Common myeloid progenitor, CD34-positive (primary cell): ENCODE measurements at places on chromosomes 16 and 17.

DNA sequence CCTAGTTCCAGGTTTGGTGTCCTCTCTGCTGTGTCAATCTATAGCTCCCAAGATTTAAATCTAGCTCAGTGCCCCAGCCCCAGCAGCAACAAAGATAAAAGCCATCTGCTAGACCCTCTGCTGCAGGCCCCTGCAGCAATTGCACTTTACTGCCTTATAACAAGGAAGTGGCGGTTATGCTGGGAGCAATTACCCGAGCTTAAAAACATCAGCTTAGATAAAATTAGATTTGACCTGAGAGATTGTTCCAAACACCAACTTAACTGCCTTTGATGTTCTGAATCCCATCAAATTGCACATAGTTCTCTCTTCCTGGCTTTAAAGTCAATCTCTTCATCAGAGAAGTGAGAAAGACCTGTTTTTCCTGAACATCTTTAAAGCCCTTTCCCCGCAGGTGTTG is 62.4 kb upstream of the SHISA6 start:
- H3K4me3 ChIP-seq = no peak overlapping the region
- H3K36me3 ChIP-seq = no peaks in the 10 kb centered on the region
- H3K27ac ChIP-seq = no peak overlapping the region
- H3K27me3 ChIP-seq = no peaks in the 10 kb centered on the region

- H3K4me1 ChIP-seq = no peaks in the 10 kb centered on the region
- no peaks in the 10 kb centered on the region for H3K27me3 ChIP-seq
- no peak overlapping the region for H3K27ac ChIP-seq
Observed at GRCh38 chr16:49366669-49367068, 6.9 kb upstream of the C16orf78 start.

GRCh38 chr16:4360538-4361021 is 9.5 kb upstream of the PAM16 start:
- no peaks in the 10 kb centered on the region for H3K27me3 ChIP-seq
- H3K27ac ChIP-seq = no peak overlapping the region
- H3K4me1 ChIP-seq = no peaks in the 10 kb centered on the region
- no peak overlapping the region for H3K4me3 ChIP-seq

DNA sequence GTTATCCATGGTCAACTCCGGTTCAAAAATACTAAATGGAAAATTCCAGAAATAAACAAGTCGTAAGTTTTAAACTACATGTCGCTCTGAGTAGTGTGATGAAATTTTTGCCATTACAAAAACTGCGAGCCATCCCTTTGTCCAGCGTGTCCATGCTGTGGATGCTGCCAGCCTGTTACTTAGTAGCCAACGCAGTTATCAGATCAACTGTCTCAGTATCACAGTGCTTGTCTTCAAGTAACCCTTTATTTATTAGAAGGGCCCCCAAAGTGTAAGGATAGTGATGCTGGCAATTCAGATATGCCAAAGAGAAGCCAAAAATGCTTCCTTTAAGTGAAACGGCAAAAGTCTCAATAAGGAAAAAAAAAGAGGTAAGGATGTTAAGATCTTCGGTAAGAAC is 23.9 kb downstream of the SNN start:
- H3K36me3 ChIP-seq = peaks cover 69% of the 10 kb centered on the region
- DNase-seq = no peak
- no peaks in the 10 kb centered on the region for H3K4me1 ChIP-seq
- no peaks in the 10 kb centered on the region for H3K27me3 ChIP-seq
- H3K27ac ChIP-seq = no peak overlapping the region

DNA sequence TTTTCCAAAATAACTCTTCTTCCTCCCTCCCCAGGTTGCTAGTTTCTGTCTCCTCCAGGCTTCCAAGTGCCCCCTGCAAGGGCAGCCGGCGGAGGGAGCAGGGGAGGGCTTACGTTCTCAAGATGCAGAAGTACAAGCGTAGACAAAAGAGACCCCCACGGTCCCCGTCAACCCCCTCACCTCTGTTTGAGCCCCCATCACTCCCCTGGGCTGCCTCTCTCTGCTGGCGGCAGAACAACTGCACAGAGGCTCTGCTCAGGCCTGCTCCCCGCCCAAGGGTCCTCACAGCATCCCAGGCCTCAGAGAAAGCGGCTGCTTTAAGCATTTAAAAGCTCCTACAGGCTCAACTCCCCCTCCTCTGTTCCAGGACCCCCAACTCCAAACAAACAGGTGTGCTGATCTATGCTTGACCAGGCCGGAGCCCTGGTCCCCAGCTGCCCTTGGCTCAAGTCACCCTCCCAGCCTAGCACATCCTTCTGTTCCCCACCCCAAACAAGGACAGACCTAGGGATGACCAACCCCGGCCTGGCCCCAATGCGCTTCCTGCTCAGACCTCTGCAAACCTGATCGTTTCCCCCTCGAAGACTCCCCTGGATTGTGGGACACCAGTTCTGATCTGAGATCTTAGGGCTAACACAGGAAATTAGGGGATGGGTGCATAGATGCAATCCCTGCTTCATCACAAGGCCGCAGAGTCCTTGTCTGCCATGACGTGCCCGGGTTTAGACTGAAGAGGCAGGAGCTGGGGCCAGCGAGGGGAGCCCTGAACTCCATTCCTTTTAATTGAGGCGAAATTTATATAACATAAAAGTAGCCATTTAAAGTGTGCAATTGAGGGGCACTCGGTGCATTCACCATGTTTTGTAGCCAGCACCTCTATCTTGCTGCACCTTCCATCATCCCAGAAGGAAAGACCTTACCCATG is 17.2 kb upstream of the RBFOX3 start:
- H3K4me3 ChIP-seq = no peak overlapping the region
- H3K27ac ChIP-seq = no peak overlapping the region
- H3K4me1 ChIP-seq = no peaks in the 10 kb centered on the region
- no peaks in the 10 kb centered on the region for H3K27me3 ChIP-seq
- H3K36me3 ChIP-seq = no peaks in the 10 kb centered on the region

DNA sequence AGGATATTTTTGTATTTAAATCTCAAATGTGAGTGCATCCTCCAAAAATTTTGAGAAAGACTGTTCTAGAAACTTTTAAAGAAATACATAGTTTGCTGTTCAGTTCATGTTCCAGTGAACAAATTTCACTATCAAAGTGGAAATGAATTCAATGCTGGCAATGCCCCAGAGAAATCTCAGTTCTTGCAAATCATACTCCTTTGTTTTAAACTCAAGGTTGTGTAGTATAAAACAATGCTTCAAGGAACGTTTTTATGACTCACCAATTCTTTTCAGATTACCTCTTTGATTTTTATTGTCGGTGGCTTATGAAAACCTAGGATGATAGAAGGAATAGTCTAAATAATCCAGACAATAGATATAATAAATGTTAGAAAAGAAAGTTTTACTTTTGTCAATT is 17.6 kb downstream of the LPCAT2 start:
- peaks cover 29% of the 10 kb centered on the region for H3K36me3 ChIP-seq
- no peaks in the 10 kb centered on the region for H3K27me3 ChIP-seq
- no peak for DNase-seq
- no peaks in the 10 kb centered on the region for H3K4me1 ChIP-seq
- H3K27ac ChIP-seq = no peak overlapping the region

DNA sequence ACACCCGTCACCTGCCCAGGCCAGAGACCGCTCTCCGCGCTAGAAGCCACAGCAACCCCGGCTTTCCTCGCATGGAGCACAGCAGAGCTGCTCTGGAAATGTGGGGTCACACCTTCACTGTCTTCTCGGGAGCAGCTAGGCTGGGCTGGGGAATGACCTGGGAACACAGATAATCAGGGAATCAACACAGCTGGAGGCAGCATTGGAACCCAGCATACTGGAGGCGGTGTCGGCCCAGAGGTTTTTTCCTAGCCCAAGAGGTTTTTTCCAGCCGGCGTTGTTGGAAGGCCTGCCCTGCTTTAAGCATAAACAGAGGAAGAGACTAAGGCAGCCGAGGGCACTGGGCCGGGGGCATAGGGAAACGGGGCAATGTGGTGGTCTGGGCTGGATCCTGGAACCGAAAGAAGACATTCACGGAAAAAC is 791 bp upstream of the PLD6 start:
- peaks cover 29% of the 10 kb centered on the region for H3K4me1 ChIP-seq
- no peak for DNase-seq
- H3K4me3 ChIP-seq = no peak overlapping the region
- H3K27ac ChIP-seq = no peak overlapping the region
- peaks cover 11% of the 10 kb centered on the region for H3K36me3 ChIP-seq

- H3K36me3 ChIP-seq = peaks cover 8% of the 10 kb centered on the region
- DNase-seq = no peak
- peaks cover 5% of the 10 kb centered on the region for H3K4me1 ChIP-seq
- H3K4me3 ChIP-seq = no peak overlapping the region
- H3K27me3 ChIP-seq = no peaks in the 10 kb centered on the region
- H3K27ac ChIP-seq = no peak overlapping the region
Observed at GRCh38 chr17:49638818-49639217, 39.1 kb downstream of the SPOP start.

DNA sequence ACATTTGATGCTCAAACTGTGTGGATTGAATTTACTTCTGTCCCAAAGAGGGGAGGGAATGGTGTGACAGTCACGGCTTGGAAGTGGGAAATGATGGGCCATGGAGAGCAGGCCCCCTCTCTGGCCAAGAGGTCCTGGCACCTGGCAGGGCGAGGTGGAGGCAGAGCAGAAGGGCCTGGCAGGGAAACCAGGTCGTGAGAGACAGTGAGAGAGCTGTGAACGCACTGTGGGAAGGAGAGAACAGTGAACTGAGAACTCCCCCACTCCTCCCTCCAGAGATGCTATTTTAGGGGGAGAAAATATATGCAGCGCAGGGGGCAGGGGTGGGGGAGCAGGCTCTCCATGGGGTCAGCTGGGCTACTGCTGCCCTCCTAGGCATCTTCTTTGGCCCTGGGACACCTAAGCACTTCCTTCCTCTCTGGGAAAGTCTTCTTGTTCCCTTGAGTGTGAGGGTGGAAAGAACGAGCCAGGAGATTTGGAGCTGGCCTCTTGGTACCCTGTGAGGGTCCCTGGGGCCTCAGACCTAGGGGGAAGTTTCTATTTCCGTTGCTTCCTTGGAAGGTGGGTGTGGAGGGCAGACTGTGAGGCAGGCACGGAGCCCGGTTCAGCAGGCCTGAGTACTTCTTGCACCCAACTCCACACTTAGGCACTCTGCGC is 17.2 kb upstream of the TBX21 start:
- H3K36me3 ChIP-seq = peaks cover under 1% of the 10 kb centered on the region
- peaks cover 51% of the 10 kb centered on the region for H3K4me1 ChIP-seq
- DNase-seq = no peak
- H3K4me3 ChIP-seq = no peak overlapping the region
- H3K27ac ChIP-seq = no peak overlapping the region
- no peaks in the 10 kb centered on the region for H3K27me3 ChIP-seq

- peak overlapping the region; percentile 11 for H3K4me3 ChIP-seq
- no peaks in the 10 kb centered on the region for H3K27me3 ChIP-seq
- no peaks in the 10 kb centered on the region for H3K36me3 ChIP-seq
- peaks cover 37% of the 10 kb centered on the region for H3K4me1 ChIP-seq
- DNase-seq = peak; percentile 42
Observed at GRCh38 chr17:80781211-80781610, 210.4 kb upstream of the CHMP6 start.

DNA sequence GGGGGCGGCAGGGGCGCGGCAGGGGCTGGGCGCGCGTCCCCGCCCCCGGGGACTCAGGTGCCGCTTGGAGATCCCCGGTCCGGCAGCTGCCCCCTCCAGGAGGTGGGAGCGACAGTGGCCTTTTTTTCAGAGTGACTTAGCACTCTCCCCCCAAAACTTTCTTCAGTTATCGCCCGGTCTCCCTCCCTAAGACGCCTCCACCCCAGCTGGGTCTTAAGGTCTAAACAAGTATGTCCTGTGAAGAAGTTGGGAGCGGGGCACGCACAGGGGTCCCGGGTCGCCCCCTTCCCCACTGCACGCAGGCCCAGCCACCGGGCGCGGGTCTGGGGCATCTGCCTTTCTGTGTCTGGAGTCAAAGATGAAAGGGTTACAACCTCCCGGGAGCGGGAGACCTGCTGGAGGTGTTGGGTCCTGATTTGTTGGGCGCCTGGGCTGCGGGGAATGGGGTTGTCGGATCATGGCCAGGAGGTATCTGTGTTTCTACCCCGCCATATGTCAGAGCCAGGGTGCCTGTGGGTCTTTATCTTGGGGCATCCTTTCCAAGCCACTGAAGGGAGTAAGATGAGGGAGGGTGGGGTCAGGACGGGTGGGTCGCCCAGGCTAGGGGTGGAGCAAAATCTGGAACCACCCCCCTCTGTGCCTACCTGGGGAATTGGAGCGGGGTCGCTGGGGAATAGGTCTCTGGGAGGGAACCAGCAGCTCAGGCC is 757 bp downstream of the FMNL1 start:
- H3K27me3 ChIP-seq = no peaks in the 10 kb centered on the region
- H3K27ac ChIP-seq = peak overlapping the region; percentile 96
- peak overlapping the region; percentile 89 for H3K4me3 ChIP-seq
- no peak for DNase-seq

GRCh38 chr16:88616320-88616719 is 22.1 kb upstream of the IL17C start:
- H3K27me3 ChIP-seq = no peaks in the 10 kb centered on the region
- no peak overlapping the region for H3K27ac ChIP-seq

DNA sequence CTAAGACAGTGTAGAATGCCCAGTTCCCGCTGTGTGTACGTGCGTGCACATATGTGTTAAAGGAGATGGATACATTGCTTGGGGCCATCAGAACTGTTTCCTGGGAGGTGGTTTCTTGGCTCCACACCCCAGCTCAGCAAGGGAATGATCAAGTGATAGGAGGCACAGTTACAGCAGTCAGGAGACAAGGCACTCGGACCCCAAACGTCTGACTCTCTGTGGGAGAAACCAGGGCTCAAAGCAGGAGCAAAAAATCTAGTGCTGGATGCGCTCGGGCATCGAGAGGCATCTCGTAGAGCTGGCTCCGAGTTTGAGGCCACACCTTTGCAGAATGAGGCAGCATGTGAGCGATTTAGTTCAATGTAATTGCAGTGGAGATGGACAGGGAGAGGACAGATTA is 71.9 kb downstream of the RBBP6 start:
- DNase-seq = no peak
- no peak overlapping the region for H3K4me3 ChIP-seq
- no peaks in the 10 kb centered on the region for H3K36me3 ChIP-seq
- no peak overlapping the region for H3K27ac ChIP-seq

- H3K36me3 ChIP-seq = no peaks in the 10 kb centered on the region
- no peak overlapping the region for H3K27ac ChIP-seq
- H3K27me3 ChIP-seq = no peaks in the 10 kb centered on the region
- H3K4me1 ChIP-seq = peaks cover 36% of the 10 kb centered on the region
Observed at GRCh38 chr16:27400751-27401620, 988 bp upstream of the IL21R start.

DNA sequence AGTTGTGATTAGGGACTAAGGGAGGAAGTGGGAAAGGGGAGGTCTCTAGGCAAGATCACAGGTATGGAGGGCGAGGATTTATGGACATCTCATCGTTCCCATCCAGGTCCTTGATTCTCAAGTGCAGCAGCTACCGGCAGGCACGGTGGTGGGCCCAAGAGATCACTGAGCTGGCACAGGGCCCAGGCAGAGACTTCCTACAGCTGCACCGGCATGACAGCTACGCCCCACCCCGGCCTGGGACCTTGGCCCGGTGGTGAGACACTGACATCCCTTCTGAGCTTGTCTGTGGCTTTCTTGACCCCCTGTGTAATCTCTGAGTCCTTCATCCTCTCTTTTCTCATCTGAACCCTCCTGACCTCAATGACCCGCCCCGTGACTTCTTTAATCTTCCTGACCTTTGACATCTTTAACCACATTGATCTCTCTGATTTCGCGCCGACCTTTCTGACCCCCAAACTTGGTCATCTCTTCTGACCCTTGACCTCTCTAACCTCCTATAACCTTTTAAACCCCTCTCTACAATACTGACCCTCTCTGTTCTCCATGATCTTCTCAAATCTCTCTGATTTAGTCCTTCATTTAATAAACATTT is 3.8 kb downstream of the PLD2 start:
- no peaks in the 10 kb centered on the region for H3K36me3 ChIP-seq
- peaks cover 5% of the 10 kb centered on the region for H3K27me3 ChIP-seq
- peak; percentile 72 for DNase-seq
- no peak overlapping the region for H3K4me3 ChIP-seq
- no peak overlapping the region for H3K27ac ChIP-seq

GRCh38 chr17:61362852-61363600 is 36.6 kb upstream of the TBX2 start:
- no peak overlapping the region for H3K4me3 ChIP-seq
- no peaks in the 10 kb centered on the region for H3K27me3 ChIP-seq
- no peaks in the 10 kb centered on the region for H3K4me1 ChIP-seq
- H3K36me3 ChIP-seq = no peaks in the 10 kb centered on the region
